Activated T-cell treated with anti-CD3 and anti-CD28 coated beads, Interleukin-2, amount 50 U/mL, for 4 hours (primary cell): ENCODE measurements at places on chromosomes 5 and 9. TPM values are rescaled to one million over a fixed set of nuclear protein-coding genes. Genes with fewer than 3 reads are reported as not detected.

GRCh38 chr5:158022837-158023236 is 163.9 kb upstream of the CLINT1 start:
- no peak for DNase-seq

DNA sequence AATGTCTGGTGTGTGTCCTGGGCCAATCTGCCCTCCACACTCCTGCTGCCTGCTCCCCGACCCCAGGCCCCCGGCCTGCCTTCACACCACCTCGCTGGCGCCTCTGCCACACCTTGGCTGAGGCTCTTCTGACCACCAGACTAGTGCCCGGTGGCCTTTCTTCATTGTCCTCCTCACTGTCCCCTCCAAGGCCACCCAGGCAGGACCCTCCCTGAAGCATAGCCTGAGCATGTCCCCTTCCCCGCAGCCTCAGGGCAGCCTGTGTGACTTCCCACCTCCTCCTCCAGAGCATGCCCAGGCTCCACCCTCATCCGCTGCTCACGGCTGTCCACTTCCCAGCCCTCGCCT is 154.6 kb downstream of the OLFM1 start:
- no peak for DNase-seq

DNA sequence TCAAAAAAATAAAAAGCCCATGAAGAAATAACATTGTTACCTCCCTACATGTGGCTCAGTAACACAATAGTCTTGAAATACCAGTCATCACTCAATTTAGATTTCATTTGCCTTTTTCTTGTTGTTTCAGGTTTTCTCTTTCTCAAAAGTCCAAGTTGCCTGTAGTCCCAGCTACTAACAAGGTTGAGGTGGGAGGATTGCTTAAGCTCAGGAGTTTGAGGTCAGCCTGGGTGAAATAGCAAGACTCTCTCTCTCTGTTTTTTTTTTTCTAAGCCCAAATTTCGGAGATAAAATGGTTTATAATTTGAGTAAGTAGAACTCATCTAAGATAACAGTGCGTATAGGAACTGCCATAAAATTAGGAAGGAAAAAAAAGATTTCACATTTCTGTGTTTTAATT is 17.5 kb upstream of the NDUFS4 start:
- no peak for DNase-seq

GRCh38 chr9:136542241-136543040 is 3.4 kb downstream of the NOTCH1 start:
- no peak for DNase-seq

DNA sequence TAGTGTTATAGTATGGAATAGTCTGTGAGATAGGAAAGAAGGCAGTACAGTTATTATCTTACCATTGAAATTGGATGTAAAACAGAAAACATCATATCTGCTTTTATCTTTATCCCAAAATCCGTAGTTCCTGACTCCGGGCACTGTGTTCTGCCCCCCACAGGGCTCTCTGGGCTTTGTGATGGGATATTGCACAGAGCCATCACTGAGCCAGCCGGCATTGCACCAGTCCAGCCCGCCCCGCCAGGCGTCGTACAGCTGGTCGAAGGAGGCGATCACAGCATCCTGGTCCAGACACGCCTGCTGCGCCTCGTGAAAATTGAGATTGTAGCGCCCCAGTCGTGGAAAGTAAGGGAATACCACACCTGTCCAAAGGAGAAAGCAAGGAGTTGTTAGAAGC is 76.4 kb downstream of the HAPLN1 start:
- no peak for DNase-seq

- no peak for DNase-seq
Measured at GRCh38 chr5:30908356-30908755, 285.1 kb upstream of the CDH6 start.

Gene CORO2A
- total RNA-seq, result 1.7 TPM

Gene PCDHB10
- not detected for total RNA-seq

Gene AIF1L
- 0.13 TPM for total RNA-seq
